Renal cortex interstitium (tissue), 15 donors: ENCODE measurements at places on chromosomes 6 and 20. TPM values are rescaled to one million over a fixed set of nuclear protein-coding genes. Genes with fewer than 3 reads are reported as not detected.
A peak's percentile ranks its signal among the peaks of the same experiment; 100 is the strongest.

Gene HELZ2
- 15.5 TPM for polyA plus RNA-seq

DNA sequence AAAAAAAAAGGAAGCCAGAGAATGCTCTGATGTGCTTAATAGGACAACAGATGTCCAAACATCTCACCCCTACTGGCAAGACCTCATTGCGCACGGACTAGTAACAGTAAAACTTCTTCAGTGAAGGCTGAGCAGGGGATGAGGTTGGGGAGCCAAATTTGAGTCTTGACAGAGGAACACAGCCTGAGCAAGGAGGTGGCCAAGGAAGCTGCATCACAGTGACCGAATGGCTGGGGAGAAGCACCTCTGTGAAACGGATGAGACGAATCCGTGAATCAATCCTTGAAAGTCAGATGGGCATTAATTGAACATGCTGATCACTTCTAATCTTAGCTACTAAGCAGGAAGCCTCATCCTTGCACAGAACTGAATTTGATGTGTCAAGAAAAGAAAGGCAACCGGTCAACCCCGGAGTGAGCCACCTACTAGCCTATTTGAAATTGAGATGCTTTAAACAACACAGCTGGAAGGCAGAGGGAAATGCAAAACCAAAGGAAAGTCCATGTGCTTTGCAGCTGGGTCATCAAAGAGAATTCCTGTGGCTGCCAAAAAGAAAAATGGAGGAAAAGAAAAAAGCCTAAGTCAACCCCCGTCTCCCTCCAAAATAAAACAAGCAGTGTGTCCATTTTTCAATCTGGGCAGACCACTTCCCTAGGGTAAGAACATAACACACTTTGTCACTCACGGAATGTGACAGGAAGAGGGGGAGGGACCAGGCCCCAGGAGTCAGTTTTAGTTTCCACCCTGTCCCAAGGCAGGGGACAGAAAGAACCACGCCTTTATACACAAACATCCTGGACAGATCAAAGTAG, 29.5 kb downstream of the PXDC1 start:
- no peak for DNase-seq

- no peak for DNase-seq
Observed at GRCh38 chr6:141956046-141956761, 176.5 kb upstream of the GJE1 start.

Gene SIRPA
- polyA plus RNA-seq, result 28.1 TPM

- no peak for DNase-seq
Observed at GRCh38 chr6:7426447-7427169, 37.0 kb downstream of the RIOK1 start.

DNA sequence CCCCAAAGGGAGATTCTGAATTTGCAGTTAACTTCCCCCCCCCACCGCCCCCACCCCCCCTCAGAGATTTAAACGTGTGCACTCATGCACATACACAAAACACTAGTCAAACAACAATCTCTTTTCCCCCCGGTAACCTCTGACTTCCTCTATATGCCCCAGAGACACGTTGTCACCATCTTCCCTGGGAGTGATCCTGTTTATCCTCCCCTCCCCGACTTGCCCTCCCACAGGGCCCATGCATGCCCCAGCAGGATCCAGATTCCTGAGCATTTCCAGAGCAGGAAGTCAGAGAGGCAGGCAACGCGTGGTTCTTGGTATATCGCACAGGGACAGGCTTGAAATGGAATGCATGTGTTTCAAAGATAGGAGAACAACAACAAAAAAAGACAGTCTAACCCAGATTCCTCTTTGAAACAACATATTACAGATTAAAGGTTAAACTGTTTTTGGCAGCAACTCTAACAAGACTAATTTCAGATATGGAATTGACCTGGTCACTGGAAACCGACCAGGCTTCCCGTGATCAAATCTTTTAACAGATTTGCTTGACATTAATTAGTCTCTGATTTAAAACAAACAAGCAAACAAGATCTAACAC, 1.3 kb downstream of the BLCAP start:
- no peak for DNase-seq

- DNase-seq, result no peak
Observed at GRCh38 chr6:155426408-155426945, 29.2 kb downstream of the NOX3 start.

GRCh38 chr20:44540834-44541233, 19.0 kb upstream of the SERINC3 start:
- DNase-seq, result no peak

- DNase-seq, result no peak
Observed at GRCh38 chr6:77474286-77474956, 11.1 kb upstream of the HTR1B start.

DNA sequence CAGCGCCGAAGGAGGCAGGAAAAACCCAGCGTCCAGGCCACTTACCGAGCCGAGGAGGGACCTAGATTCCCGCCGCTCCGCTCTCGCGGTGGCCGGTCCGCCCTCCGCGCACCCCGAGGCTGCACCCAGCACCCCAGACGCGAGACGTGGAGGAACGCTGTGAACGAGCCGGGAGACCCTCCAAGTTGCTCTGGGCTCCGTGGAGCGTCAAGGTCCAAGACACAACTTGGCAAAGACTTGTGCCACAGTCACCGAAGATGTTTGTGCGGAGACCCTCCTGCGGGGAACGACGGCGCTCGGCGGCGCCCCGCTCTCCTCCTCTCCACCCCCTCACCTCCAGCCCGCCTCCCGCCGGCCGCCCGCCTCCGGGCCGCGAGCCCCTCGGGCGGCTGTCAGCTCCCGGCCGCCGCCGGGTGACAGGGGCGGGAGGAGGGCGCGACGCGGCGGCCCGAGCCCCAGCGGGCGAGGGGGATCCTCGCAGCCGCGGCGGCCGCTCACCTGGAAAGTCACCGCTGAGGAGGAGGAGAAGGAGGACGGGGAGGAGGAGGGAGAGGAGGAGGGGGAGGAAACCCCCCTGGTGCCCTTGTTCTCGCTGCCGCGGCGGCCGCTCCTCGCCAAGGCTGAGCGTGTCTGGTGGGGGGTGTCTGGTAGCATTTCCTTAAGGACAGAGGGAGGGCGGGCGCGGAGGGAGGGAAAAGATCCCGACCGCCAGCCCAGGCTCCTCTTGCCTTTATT, 637 bp upstream of the HIVEP2 start:
- DNase-seq, result peak; percentile 45

GRCh38 chr20:63260521-63260920, 6.3 kb upstream of the NKAIN4 start:
- DNase-seq, result no peak

DNA sequence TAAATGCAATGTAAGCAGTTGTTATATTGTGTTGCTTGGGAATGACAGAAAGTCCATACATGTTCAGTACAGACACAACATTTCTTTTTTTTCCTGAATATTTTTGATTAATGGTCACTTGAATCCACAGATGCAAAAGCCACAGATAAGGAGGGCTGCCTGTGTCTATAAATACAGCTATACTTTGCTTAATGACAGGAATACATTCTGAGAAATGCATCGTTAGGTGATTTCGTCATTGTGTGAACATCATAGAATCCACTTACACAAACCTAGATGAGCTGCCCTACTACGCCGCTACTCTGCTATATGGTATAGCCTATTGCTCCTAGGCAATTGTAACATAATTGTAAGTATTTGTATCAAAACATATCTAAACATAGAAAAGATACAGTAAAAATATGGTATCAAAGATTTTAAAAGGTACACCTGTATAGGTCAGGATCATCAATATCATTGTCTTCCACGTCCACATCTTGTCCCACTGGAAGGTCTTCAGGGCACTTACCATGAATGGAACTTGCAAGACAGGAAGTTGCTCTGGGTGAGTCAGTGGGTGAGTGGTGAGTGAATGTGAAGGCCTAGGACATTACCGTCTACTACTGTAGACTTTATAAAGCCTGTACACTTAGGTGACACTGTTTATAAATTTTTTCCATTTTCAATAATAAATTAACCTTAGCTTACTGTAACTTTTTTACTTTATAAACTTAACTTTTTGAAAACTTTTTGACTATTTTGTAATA, 27.9 kb upstream of the POPDC3 start:
- no peak for DNase-seq

DNA sequence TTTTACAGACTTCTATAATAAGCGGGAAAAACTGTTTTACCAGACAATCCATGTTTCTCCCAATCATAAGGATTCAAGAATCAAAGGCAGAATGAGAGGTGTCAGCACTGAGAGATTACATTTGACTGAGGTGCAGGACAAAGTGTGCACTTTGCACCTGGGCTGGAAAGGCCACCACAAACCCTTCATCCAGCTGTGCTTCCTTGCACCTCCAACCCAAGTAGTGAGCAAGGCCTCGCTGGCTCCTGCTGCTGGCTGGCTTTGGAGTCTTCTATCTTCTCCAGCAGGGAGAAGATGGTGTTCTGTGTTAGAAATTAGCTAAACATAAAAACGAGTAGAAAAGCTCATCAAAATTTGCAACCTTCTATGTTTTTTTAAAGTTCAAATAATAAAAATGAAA, 77.7 kb downstream of the CHD6 start:
- DNase-seq, result no peak

- no peak for DNase-seq
Observed at GRCh38 chr6:2911171-2911570, 8.1 kb upstream of the SERPINB9 start.

Gene ASIP
- 0.69 TPM for polyA plus RNA-seq

Gene SLC25A27
- 44.8 TPM for polyA plus RNA-seq

DNA sequence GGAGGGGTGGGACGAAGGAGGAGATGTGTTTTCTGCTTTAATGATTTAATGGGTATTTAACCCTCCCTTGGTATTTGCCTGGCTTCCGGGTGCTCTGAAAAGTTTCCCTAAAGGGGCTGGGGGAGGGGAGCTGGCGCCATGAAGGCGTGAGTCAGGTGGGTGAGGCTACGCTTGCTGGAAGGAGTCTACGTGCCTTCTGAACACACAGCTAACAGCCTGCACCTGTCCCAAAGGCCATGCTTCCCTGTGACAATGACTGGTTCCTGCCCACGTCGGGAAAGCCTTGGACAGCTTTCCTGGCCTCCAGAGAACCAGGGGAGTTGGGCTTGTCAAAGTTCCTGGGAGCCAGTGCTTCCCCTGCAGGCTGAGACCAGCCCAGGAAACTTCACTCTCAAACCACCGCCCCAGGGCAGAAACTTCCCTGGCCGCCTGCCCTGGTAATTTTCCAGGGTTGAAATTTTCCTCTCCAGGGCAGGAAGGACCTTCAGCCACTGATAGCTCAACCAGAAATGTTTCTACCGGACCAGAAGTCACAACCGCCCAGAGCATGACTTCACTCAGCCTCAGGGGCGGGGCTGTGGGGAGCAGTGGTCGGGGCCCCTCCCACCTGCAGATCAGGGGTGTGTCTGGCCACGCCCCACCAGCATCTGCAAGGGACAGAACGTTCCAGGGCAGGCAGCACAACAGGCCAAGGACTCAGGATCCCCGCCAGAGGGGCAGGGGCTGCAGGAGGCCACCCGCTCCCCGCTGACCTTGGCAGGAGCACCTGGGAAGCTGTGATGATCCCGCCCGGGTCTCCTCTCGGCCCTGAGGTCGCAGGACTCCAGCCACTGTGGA, 18.6 kb upstream of the SLCO4A1 start:
- DNase-seq, result no peak

Gene PRL
- not detected for polyA plus RNA-seq

DNA sequence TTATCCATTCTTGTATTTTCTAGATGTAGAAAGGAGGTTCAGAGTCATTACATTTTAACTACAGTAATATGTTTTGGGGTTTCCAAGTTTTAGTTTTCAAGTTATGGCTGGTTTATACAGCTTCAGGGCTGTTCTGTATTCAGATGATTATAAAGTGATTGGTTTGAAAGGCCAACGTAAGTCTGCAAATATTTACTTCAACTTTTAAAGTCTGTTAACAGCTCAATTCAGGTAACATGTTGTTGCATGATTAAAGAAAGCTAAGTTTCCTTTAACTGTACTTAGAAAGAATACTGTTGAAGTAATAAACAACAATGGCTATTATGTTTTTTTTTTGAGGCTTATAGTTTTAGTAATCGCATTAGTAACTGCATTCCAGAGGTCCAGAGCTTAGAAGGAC, 22.8 kb upstream of the GCLC start:
- DNase-seq, result no peak

- no peak for DNase-seq
Observed at GRCh38 chr6:116165596-116165995, 39.7 kb upstream of the COL10A1 start.

DNA sequence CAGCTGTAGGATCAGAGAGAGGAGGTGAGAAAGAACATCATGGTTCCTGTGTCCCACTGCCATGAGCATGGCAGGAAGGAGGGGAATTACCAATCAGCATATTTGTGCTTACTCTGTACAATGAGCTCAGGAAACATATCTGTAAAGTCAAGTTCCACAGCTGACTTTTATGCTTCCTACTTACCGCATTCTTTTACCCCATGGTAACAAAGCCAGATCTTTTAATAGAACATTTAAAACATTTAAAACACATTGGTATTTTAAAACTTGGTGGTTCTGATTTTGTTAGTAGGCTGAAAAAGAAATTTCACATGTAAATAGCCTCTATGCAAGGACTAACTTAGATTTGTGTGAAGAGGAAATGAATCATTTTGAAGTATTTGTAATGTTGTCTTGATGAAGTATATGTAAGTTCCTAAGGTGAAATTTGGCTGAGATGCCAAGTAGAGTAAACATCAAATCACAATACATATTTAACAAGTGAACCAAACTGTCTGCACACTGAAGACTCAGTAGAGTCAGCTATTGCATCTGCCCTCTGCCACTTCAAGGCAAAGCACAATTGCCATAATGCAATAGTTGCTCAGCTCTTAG, 114.7 kb downstream of the GJA10 start:
- no peak for DNase-seq

Gene HLA-DMA
- polyA plus RNA-seq, result 13.9 TPM

Gene NT5E
- 4.7 TPM for polyA plus RNA-seq

DNA sequence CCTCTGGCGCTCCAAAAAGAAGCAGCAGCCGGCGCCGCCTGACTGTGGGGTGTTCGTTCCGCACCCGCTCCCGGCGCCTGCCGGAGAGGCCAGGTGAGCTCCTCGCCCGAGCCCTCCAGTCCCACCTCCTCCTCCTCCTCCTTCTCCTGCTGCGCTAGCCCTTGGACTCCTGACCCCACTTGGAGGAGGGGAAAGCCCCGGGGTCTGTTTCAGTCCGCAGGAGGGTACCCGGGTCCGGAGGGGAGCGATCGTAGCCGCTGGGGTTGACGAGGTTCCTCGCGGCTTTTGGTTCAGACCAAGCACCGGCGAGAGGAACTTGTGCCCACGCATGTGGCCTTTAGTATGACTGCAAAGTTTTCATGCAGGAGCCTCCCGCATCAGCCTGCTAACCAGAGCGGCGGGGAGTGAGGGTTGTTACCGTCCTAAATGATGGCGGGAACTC, 493 bp downstream of the CRYBG1 start:
- no peak for DNase-seq

DNA sequence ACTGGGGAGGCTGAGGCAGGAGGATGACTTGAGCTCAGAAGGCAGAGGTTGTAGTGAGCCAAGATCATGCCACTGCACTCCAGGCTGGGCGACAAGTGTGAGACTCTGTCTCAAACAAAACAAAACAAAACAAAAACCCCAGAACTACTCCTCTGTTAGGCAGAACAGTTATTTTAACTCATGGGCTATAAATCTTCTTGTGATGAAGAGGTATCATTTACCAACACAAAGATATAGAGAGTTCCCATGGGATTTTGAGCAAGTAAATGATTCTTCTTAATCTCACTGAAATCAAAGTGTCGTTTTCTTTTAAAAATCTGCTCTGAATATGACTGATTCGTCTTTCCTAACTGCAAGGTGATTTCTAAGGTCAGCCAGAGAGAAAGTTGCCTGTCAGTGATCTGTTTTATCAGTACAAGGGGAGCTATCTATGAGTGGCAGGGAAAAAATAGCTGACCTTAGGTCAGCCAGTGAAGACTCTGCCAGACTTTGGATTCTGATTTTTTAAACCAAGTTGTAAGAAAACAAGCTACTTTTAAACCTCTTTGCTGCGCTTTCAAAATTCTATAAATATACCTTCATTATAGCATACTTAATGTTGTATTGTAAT, 3.8 kb upstream of the DSP start:
- no peak for DNase-seq

Gene TRIM38
- polyA plus RNA-seq, result 14.8 TPM
